ENCODE measurements at places on chromosomes 6 and 20. TPM values are rescaled to one million over a fixed set of nuclear protein-coding genes. Genes with fewer than 3 reads are reported as not detected.

- no peak for DNase-seq
These were observed 72.6 kb upstream of the STXBP5 start for GRCh38 chr6:147131532-147132128.

DNA sequence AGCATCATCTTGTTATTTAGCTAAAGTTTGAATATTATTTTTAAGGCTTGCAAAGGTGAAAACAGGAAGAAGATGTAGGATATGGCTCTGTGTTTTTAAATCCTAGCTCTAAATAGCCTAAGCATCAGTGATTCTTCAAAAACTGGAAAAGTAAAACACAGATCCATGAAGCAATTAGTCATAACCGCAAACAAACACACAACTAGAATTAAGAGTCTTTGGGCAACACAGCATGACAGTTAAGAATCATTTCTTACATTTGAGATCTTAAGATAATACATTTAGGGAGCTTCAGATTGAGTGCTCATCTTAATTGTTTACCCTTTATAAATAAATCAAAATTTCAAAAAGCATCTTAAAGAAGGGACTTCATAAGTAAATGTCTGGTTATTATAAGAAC, 115.8 kb upstream of the MAP7 start:
- no peak for DNase-seq

GRCh38 chr20:41657655-41658054, 39.5 kb upstream of the CHD6 start:
- DNase-seq, result no peak

DNA sequence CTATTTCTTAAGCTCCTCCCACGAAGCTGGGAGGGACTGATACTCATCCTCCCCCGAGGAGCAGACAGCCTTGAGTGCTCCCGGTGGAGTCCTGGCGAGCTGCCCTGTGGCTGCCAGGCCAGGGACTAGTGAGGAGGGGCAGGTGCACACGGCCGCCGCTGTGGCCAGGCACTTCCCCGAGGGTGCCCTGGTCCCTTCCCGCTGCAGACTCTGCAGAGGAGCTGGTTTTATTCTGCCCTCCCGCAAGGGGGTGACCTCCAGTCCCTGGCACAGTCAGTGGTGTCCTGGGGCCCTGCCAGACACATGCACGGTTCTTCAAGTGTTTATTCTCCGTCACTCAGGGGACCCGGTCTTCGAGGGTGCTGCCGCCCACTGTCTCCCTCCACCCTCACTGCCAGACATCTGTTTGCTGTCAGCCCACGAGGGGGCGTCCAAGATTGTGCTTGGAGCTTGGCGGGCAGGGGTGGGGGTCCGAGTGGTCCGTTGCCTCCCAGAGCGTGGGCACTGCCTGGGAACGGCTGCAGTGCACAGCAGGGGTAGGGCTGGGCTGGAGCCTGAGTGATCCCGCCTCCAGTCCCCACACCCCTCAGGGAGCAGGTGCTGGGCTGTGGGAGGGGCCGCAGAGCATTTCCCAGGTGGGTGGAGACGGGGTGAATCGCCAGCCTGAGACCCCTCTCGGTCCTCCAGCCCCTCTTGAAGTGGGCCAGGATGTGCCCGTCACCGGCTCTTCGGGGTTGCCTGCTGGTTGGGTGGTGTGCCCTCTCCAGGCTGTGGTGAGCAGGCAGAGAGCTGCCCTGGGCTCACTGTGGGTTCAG, 3.1 kb upstream of the CABLES2 start:
- peak; percentile 67 for DNase-seq

The ESR1 gene
- total RNA-seq, result 0.04 TPM

GRCh38 chr20:59333260-59333845, 32.9 kb downstream of the EDN3 start:
- DNase-seq, result no peak

DNA sequence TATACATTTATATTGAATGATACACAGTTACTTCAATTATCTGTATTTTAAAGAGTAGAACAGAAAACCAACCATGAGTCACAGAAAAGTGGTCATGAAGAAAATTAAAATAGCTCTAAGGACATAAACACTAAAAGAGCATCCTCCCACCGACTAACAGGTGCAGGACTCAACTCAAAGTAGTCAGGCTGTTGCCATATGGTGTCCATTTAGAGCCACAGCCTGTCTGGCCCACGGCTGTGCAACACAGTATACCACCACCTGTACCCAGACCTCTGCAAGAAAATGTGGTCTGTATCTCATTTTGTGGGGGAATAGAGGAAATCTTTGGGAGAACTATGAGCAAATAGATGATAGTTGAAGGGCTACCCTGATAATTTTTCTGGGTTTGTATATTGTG, 449.8 kb upstream of the RNF217 start:
- DNase-seq, result no peak

GRCh38 chr6:73699676-73700459, 3.9 kb downstream of the CD109 start:
- DNase-seq, result no peak

The ENPP3 gene
- total RNA-seq, result 0.57 TPM

The CLPSL1 gene
- not detected for total RNA-seq

DNA sequence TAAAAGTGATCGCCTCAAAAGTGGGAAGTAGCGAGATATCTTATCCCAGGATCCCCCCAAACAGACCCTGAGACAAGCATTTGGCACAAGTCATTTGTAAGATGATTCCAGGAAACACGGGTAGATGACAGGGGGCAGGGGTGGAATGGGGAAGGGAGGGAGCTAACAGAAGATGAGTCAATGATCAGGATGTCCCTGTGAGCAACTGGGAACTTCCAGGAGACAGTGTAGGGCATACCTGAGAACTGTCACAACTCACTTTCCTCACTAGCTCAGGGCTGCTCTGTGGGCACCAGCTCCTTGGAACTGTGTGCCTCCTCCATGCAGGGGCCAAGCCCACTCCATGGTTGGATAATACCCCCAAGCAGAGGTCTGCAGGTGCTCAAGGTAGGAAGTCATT, 38.5 kb upstream of the VSX1 start:
- DNase-seq, result no peak

- DNase-seq, result peak; percentile 12
These were observed 1.0 kb upstream of the HCK start for GRCh38 chr20:32050851-32051556.

The SAMD3 gene
- 2.4 TPM for total RNA-seq

DNA sequence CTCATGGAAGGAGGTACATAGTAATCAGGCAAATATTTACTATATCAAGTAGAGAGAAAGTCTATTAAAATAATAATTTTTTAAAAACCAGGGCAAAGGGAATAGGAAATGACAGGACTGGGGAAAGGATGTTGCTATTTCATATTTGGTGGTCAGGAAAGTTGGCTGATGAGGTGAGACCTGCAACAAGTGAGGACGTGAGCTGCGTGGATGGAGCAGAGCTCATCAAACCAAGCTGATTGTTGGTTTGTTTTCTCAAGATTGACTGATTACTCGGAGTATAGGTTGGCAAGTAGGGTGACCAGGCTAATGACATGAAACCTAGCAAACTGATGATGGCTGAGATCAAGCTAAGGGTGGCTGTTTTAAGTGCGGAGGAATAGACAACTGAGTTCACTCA, 6.0 kb downstream of the GJA1 start:
- no peak for DNase-seq
